GM13976 (cell line): ENCODE measurements at places on chromosomes 2 and 18.
A peak's percentile ranks its signal among the peaks of the same experiment; 100 is the strongest.

DNA sequence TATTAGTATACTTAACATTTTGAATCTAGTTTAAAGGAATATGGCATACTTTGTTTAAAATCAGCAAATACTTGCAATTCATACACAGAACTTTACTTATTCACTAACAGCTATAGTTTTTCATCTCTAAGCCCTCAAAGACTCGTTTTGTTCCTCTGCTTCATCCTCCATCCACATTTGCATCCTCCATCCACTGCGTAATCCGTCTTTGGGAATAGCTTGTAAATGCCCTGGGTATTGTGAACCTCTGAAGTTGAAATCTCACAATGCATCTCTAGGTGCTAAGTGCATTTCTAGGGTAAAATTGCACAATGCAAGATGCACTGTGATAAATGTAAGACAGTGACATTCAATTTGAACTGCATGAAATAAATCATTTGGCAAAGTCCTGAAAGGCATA lies 115.8 kb upstream of the CDCA7 start:
- DNase-seq: no peak

DNA sequence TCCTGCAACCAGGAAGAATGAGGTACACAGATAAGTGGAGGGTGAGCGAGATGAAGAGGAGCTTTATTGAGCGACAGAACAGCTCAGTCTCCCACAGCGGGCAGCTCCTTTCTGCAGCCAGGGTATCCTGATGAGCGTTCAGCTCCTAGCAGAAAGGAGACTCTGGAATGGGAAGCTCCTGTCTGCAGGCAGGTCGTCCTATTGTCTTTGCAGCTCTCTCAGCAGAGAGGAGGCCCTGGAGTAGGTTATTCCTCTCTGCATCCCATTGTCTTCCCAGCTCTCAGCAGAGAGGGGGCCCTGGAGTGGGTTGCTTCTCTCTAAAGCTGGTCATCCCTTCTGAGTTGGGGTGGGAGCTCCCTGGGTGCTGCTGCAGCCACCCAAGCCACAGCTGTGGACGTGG lies 41.2 kb downstream of the TAF1B start:
- no peak for DNase-seq

- DNase-seq: no peak
Observed at GRCh38 chr2:3145471-3146021, 232.1 kb downstream of the EIPR1 start.

GRCh38 chr18:67417864-67418523 lies 98.5 kb downstream of the DSEL start:
- peak; percentile 55 for DNase-seq

DNA sequence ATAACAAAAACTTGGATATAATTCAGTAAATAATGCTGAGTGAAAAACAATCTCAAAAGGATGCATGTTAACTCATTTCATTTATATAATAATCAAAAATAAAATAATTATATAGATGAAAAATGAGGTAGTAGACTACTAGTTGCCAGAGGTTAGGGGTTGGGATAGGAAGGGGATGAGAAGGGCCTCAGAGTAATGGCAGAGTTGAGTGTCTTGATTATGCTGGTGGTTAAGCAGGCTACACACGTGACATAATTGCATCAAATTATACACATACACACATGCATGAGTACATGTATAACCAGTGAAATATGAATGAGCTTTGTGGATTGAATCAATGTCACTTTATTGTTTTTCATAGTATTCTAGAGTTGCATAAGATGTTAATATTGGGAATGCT lies 201.0 kb downstream of the RIT2 start:
- DNase-seq: no peak

DNA sequence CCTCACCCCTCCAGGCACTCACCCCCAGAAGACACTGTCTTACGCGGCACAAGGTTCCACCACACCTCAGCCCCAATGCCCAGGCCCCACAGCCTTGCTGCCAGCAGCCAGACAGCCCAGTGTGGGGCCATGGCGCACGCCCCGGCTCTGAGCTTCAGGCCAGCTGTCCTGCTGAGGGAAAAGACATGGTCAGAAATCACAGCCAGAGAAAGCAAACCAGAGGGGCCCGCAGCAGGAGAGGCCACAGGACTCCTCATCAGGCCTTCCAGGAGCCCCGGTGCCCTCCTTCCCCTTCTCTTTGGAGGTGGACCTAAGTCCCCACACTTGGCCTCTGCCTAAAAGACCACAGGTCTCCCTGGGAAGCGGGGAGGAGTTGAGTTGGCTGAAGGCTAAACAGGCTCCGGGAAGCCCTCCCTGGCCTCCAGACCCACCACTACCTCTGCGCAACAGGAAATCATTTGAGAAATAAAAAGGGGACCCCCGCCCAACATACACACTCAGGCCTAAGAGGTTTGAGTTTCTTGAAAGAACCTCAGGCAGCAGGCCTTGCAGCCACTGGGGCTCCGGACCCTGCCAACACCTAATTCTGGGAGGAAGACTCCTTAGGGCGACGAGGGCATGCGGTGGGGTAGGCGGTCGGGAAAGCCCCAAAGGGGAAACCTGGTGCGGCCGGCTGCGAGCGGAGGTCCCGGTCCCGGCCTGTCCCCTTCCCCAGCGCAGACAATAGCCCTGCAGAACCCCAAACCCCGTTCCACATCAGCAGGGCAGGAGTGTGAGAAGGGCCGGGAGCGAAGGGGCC lies 1.9 kb downstream of the SEMA4C start:
- no peak for DNase-seq

- DNase-seq: no peak
Observed at GRCh38 chr2:127134235-127134634, 27.3 kb upstream of the BIN1 start.

- no peak for DNase-seq
Observed at GRCh38 chr2:238939521-238940403, 91.9 kb downstream of the TWIST2 start.

GRCh38 chr2:95350368-95350767 lies 52.1 kb upstream of the FAHD2A start:
- no peak for DNase-seq

- no peak for DNase-seq
Observed at GRCh38 chr2:100703213-100703612, 116.7 kb upstream of the NPAS2 start.

- DNase-seq: no peak
Observed at GRCh38 chr2:231726276-231726675, 18.0 kb downstream of the PTMA start.

GRCh38 chr2:218033590-218034496 lies 31.0 kb upstream of the TNS1 start:
- peak; percentile 42 for DNase-seq

- no peak for DNase-seq
Observed at GRCh38 chr2:42116195-42117181, 52.7 kb upstream of the EML4 start.

- DNase-seq: no peak
Observed at GRCh38 chr2:137772451-137772850, 191.8 kb upstream of the HNMT start.
